ENCODE measurements at places on chromosomes 4 and X.

DNA sequence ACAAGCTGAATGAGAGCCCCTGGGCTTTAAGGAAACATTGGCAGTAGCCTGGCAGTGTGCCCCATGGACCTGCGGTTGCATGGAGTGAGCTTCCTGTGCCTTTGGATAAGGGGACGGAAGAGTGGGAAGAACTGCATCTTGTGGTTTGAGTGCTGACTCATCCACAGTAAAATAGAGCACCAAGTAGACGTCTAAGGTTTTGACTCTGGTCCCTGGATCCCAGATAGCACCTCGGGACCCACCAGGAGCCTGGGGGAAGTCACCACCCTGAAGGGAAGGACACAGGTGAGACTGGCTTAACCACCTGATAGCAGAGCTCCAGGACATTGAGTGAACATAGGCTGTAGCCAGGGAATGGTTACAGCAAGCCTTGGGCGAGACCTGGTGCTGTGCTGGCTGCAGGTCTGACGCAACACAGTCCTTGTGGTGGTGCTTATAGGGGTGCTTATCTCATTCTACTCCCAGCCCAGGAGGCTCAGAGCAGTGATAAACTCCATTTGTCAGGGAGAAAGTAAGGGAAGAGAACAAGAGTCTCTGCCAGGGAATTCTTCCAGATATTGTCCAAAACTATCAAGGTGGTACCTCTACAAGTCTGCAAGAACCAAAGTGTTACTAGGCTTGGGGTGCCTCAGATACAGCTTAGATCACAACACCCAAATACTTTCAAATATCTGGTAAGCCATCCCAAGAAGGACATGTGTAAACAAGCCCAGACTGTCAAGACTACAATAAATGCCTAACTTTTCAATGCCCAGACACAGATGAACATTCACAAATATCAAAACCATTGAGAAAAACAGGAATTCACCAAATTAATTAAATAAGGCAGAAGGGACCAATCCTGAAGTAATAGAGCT, 123.6 kb upstream of the TET2 start:
- DNase-seq = no peak

- no peak for DNase-seq
These were observed 63.8 kb upstream of the HPRT1 start for GRCh38 chrX:134396174-134396573.

DNA sequence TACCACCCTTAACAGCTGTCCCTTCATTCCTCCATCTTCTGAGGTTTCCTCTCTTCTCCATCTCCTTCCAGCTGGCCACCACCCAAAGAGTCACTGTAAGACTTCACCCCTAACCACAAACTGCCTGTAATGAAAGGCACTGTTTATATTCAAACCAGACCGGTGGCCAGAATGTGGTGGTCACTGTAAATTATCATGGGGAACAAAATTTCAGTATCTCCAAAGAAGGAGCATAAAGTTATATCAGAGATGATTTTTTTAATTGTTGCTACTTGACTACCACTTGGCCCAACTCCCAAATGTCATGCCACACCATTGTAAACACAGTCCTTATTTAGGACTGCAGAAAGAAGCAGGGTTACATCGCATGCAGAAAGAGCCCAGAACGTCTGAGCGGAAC, 44.8 kb downstream of the SMARCA1 start:
- DNase-seq = peak; percentile 16

- DNase-seq = no peak
These were observed 247.5 kb downstream of the CRLF2 start for GRCh38 chrX:964831-965416.

GRCh38 chr4:182629096-182629495, 288.1 kb downstream of the DCTD start:
- DNase-seq = no peak

GRCh38 chr4:44725726-44726037, 674 bp downstream of the GNPDA2 start:
- DNase-seq = no peak

- DNase-seq = no peak
These were observed 95.0 kb downstream of the BANK1 start for GRCh38 chr4:101885574-101885973.

DNA sequence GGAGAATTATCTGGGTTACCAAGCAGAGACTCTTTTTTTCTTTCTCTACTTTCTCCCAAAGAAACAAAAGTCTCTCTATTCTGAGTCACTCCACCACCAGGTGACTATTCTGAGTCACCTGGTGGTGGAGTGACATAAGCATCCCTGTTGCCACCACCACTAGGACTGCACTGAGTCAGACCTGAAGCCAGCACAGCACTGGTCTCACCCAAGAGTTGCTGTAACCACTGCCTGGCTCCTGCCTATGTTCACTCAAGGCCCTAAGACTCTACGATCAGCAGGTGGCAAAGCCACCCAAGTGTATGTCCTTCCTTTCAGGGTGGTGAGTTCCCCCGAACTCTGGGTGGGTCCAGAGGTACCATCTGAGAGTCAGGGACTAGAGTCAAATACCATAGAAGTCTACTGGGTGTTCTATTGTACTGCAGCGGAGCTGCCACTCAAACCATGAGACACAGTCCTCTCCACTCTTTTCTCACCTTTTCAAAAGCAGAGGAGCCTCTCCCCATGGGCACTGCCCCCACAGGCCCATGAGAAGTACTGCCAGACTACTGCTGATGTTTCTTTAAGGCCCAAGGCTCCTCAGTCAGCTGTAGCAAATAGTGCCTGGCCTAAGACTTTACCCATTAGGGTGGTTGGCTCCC, 209.6 kb upstream of the IRS4 start:
- no peak for DNase-seq

DNA sequence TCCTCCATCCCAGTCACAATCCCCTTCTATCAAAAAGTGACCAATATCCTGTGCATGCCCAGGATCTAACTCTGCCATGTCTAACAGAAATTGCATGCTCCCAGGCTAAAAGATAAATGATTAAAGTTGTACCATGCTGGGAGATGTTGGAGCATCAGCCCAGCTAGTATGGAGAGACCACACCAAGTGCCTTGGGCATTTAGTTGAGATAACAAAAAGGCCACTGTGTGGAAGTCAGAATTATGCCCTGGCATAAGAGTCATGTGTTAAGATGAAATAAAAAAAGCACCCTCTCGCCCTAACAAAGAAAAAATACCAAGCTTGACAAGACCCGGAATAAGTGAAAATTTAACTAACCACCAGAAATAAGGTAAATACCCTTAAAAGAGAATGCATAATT, 155.9 kb upstream of the CENPE start:
- no peak for DNase-seq

GRCh38 chr4:138217567-138217966, 24.6 kb downstream of the SLC7A11 start:
- no peak for DNase-seq

GRCh38 chr4:26171941-26172340, 148.9 kb upstream of the RBPJ start:
- peak; percentile 95 for DNase-seq

DNA sequence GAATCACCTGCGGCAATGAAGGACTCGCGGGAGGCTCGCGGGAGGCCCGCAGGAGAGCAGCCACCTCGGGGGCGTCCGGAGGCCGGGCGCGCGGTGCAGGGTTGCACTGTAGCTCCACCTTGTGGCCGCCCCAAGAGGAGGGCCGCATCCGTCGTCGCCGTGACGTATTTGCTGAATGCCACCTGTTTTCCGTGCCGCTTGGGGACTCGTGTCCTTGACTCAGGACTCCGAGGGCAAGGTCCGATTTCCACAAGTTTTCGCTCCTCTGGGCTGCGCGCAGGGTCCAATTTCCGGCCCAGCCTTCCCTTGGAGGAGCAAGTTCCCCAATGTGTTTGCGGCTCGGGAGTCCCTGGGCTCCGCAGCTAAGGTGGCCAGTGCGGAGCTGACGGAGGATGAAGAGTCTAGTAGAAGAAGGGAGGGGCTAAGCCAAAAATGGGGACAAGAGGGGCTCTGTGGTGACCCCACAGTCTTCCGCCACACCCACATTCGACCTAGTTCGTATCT, 10.7 kb upstream of the DLG3 start:
- DNase-seq = no peak

DNA sequence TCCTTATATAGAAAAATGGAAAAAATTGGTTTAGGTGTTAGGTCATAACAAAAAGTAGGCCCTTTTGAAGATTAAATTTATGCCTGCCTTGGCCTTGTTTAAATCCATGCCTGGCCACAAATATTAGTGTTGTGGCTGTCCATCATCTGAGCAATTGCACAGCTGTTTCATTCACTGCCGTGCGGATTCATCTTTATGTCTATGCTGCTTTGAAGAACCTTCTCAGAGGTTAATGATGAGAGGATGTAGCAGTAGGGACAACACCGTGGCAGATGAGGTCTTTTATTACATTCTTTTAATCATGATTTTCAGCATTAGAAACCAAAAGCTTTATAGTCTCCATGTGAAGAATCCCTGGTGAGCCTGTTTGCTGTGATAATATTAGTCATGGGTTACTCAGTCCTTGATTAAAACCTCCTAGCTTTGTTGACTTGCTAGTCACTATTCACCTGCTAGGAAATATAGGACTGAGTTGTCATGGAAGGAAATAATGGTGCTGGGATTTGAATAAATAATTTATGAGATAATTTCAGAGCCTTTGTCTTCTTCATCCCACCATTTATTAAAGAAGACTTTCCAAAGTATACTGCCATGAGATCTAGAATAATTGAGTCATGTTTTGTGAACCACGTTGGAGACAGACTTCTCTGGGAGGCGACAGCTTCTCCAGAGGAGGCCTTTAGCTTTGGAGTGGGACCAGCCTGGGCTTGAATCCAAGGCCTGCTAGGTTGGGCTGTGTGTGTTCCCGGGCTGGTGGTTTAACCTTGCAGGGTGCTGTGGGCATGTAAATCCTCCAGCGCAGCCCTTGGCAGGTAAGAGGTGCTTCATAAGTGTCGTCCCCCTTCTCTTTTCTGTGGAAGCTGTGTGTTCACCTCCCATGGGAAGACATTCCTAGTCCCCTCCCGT, 53.5 kb downstream of the PTTG2 start:
- DNase-seq = no peak

DNA sequence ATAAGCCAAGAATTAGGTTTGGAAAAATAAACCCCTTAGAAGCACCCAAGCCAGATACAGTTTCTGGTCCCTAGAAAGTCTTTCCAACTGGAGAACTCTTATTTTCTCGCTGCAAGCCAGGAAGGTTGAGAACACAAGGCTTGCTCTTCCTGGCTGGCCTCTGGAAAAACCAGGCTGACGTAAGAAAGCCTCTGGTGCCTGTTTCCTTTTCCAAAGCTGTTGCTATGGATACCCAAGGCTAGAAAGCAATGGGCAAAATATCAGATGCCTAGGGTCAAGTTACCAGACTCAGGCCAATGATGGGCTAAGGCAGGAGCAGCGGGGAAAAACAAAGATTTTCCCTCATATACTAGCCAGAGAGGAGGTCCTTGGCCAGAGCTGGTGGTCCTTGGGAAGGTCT, 281.6 kb downstream of the KLHL13 start:
- DNase-seq = no peak

DNA sequence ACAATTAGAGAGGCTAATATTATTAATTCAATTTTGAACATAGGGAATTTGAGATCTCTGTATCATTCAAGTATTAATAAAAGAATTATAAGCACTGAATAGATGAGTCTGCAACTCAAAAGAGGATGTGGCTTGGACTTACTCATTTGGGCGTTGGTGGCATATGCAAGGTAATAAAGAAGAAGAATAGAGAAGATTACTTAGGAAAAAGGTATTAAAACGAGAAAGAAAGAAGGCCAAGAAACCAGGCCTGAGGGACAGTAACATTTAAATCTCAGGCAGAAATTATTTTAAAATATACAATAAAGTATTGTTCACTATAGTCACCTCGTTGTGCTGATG, 383.0 kb upstream of the INTU start:
- no peak for DNase-seq

DNA sequence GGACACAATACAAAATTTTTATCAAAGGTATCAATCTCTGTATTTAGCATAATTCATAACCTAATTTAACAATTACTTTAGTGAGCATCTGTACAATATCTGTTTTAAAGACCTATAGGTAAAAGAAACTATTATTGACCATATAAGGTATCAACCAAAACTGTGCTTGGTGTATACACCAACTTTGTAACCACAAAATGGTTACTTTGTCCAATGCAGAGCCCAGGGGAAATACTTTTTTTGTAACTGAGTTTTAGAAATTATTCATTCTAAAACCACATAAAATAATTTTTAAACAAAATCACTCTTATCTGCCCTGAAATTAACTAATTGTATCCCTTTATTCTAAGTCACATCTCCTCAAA, 5.0 kb downstream of the CXXC4 start:
- no peak for DNase-seq

DNA sequence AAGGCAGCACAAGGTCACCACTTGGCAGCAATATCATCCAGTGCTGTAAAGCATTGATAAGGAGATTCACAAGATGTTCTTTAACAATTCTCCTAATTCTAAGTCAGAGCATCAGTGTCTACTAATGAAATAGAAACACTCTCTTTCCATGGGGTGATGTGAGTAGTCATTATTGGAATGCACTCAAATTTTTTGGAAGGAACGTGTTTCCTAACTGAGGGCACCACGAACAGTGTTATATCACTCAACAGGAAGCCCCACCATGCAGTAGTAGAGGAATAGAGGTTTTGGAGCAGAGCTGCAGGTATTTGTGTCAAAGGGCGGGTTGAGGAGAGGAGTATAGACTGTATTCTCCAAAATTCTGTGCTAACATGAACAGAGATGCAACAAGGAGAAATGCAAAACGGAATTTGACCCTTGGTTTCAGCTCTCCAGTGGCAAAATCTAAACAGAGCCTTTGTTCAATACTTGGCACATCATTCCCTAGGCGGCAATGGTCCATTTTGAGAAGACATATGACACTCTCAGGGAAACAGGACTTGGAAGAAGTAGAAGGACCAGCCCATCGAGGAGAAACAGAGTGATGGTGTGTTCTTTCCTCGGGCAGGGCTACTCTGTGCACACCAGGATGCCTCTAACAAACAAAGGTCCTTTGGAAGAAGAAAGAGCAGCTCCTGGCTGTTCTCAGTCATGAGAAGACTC, 98.9 kb downstream of the CPEB2 start:
- no peak for DNase-seq

DNA sequence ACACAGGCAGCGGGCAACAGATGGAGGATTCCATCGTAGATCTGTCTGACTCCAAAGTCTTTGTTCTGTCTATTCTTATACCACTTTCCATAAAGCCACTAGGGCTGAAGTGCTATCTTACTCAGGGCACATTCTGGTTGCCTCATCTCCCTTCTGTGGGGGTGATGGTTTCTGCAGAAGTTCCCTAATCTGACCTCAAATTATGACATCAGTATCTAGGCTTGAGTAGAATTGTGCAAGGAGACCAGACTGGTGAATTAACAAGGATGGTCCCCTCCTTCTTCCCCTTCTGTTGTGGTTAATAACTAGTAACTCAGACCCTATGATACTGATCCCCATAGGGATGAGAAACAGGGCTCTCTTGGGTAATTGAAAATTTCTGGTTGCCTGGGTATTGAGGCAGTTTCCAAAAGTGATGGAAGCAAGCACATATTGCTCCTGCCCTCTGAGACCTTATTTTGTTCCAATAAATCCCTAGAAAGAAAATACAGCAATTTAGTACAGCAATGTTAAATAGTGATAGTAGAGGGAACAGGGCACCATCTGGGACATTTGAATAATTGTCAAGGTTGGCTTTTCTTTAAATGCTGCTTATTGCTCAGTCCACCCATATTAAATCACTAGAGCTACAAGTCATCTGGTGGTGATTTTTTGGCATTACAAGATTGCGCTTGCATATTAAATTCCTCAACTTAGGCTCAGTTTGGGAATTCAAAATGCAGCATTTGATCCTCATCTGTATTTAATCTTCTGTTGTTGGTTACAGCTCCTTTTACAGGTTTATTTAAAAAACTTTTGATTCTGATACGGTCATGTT, 57.3 kb upstream of the AP1S2 start:
- no peak for DNase-seq

Data from skeletal muscle cell (primary cell).